Fibroblast of skin of left quadriceps (primary cell): ENCODE measurements at places on chromosomes 5 and 9.

DNA sequence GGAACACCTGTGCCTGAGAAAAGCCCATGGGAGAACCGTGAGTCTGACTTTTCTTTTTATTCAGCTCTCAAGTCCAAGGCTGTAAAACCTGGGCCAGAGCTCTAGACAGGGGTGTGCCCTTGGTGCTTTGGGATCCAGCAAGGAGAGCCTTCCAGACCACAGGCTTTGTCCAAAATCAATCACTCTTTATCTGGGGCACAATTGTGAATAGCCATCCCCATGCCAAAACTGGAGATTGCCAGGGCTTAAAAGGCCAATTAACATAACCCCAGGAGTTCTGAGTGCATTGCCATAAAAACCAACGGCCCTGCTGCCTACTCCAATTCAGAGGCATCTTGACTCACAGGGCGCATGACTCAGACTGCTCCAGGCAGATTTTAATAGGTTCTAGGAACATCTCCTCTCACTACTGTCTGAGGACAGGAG, 391.8 kb downstream of the ARHGEF28 start:
- no peak for DNase-seq

- no peak for DNase-seq
These were observed 132.8 kb upstream of the RUSC2 start for GRCh38 chr9:35357116-35357515.

- no peak for DNase-seq
These were observed 201.7 kb upstream of the PANK3 start for GRCh38 chr5:168780888-168781287.

DNA sequence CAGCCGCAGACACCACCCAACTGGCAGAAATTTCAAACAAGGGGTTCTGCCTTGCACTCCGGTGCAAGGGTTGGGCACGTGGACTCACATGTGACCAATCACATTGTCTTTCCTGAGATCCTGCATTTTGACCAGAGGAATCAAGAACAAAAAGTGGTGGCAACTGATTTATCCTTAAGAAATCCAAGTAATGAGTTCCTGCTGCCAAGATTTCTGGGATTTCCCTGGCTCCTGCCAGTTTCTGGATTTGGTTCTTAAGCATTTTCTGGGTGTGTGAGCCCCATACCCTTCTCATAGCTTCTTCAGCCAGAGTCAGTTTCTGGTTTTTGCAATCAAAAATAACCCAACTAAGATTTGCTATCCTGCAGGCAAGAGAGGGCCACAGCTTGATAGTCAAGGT, 17.4 kb upstream of the KCNIP1 start:
- DNase-seq: no peak

DNA sequence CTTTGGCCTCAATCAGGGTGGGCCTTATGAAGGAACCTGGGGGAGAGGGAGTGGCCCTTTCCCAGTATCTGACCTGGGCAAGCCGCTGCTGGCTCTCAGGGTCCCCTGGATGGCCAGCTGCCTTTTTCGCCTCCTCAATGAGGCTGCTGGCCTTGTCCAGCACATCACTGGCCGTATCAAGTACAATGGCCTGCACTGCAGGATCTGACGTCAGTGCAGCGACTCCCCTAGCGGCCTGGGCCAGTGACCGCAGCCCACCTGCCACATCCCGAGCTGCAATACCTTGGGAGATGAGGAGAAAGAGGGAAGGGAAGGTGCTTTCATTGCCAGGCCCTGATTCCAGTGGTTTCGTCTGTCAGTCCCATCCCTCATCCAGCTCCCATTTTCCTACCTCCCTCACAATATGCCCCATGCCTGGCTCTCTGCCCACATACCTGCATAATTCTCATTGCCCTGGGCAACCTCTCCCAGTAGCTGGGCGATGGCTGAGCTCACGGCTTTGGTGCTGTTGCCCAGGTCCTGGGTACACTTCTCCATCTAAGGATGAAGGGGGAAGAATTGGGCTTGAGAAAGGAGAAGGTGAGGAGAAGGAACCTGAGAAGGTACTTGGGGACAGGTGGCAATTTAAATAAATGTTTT, 19.1 kb downstream of the TLN1 start:
- no peak for DNase-seq

DNA sequence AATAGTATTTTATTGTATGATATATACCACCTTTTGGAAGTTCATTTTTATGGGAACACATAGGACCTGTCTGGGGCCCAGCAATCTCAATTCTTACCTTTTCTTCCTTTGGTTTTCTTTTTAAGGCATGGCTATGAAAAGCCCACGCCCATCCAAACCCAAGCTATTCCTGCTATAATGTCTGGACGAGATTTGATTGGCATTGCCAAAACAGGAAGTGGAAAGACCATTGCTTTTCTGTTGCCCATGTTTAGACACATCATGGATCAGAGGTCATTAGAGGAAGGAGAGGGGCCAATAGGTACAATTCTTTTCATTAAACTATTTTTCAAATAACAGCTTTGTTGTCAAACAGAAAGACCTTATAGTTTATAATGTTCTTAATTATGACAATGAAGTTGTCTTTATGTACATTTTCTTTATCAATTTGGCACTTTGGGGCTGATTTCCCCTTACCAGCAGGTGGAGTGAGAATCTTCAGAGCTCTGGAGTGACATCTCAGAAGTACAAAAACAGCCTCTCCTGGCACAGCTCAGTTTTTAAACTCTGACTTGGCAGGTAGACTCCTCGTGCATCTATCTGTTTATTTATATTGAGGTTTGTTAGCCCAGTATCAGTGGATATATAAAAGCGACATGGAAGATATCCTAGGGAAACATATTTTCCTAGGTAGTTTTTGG, 25.8 kb downstream of the DDX46 start:
- DNase-seq: no peak

DNA sequence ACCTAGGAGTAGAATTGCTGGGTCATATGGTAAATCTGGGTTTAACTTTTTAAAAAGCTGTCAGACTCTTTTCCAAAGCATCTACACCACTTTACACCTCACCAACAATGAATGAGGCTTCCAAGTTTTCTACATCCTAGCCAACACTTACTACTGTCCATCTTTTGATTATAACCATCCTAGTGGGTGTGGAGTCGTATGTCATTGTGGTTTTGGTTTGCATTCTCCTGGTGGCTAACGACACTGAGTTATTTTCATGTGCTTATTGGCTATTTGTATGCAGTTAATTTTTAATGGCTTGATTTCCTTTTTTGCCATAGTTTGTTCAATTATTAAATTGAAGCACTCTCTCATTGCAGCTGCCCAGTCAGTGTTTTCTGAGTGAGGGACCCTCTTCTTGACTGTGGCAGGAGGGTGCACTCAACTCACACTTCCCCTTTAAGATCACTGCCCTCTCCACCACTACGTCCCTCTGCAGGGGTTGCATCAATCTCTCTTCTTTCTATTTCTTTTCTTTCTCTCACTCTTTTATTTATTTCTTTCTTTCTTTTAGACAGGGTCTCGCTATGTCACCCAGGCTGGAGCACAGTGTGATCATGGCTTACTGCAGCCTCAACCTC, 182.3 kb downstream of the C9orf152 start:
- DNase-seq: no peak

GRCh38 chr5:164007064-164007463, 501.6 kb downstream of the MAT2B start:
- no peak for DNase-seq

- no peak for DNase-seq
These were observed 3.5 kb upstream of the AIF1L start for GRCh38 chr9:131092548-131093440.

DNA sequence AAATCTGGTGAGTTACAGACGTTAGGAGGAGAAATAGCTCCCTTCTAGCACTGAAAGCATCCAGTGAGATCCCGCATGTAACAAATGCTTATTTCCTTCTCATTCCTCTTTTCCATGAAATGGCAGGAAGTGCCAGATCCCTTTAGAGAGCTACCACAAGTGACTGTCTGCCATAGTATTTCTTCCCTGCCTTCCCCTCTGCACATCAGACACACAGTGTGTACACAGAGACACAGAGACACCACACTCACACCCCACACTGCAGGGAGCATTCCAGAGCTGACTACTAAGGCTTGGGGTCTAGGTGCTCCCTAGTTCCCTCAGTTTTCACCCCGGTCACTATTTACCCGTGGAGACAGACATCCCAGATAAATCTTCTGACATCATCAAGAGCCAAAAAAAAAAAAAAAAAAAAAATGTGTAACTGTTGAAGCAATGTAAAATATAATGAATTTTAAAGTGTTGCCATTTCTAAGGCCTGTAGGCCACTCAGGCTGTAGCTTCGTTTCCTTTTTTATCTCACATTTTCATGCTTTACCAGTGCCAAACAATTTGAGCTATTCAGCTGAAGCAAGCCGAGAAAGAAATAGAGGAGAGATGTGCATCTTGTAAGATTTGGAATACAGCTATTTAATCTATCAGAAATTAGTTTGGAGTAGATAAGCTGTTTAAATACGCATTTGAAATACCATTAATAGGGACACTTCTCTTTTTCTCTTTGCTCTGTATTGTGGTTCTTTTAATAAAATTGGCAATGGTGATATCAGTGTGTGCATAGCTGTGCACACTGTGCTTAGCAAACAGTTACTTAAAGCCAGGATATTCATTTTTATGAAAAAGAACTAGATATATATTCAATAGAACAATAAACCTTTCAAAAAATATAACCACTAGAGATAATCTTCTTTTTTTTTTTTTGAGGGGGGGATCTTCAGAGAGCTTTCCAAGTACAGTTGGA, 405.5 kb downstream of the PDE4D start:
- no peak for DNase-seq

DNA sequence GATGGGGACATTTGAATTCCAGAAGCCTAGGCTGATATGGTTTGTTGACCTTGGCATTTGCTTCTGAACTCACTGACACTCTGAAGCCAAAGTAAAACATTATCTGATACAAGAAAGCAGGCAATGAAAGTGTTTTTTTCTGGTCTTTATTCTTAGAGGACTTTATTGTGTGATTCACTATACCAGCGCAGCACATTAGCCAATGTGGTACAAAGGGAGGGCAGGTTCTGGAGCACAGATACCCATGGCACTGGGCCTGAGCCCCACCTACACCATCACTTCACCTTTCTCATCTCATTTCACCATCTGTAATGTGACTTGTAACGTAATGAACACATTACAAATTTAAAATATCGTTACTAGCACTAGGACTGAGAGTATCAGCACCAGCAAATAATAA, 89.7 kb upstream of the ZNF366 start:
- no peak for DNase-seq

- peak; percentile 23 for DNase-seq
These were observed 7.6 kb downstream of the TTC16 start for GRCh38 chr9:127723444-127723843.

DNA sequence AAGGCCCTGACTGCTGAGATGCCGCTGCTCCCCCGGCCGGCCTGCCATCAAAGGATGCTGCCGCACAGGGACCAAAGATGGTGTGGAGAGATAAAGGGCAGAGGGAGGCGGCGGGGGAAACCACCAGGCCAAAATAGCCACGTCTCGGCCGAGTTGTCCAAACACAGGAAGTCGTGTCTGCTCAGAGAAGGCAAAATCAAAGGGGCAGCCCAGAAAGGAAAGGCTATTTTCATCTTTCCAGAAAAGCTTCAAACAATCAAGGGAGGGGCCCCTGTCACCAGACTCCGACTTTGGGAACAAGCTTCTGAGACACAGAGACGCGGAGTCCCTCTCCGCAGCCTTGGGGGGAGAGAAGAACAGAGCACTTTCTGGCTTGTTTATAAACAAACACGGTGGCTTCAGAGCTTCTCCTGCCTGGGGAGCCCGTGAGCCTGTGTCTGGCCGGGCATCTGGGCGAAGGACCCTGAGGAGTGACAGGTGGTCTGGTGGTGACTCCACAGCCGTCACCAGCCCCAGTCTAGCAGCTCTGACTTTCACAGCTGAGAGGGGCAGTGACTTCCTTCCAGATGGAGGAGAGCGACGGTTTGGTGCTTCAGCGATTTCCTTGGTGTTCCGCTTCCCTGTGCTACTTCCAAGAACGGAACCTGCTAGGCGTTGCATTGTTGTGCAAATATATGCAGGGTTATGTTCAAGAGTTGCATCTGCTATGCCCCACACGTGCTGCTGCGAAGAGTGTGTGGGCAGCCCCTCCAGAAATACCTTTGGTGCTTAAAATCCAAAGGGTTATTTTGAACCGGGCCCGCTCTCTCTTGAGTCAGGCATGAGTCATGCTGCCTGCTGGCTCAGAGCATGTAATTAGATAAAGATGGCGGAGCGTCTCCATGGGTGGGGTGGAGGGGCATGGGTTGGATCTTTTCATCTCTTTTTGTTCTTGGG, 24.0 kb downstream of the ADAMTSL2 start:
- DNase-seq: peak; percentile 75

DNA sequence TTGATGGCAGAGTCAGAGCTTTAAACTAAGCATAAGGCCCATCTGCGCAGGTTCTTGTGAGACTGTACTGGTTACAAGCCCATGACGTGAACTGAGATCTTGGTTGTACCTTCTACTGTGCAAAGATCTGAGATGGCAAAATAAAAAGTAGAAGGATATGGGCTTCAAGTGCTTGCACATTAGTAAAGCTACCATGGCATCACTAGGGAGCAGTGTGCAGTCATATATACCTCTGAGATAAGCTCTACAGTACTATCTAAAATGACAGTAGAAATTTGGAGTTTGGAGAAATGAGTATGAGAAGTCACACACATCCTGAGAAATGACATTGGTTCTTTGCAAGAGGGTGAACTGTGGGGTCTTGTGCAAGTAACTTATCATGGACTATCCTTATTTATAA, 408.2 kb upstream of the PRR16 start:
- peak; percentile 28 for DNase-seq

- no peak for DNase-seq
These were observed 435.9 kb downstream of the DNAH5 start for GRCh38 chr5:13508559-13508958.

GRCh38 chr5:125451622-125452021, 705.2 kb upstream of the ZNF608 start:
- no peak for DNase-seq

GRCh38 chr5:58056546-58056945, 403.3 kb downstream of the PLK2 start:
- DNase-seq: peak; percentile 31

GRCh38 chr5:96177303-96177869, 215.7 kb upstream of the ELL2 start:
- DNase-seq: peak; percentile 68

GRCh38 chr9:35981699-35982098, 23.7 kb upstream of the OR2S2 start:
- no peak for DNase-seq

DNA sequence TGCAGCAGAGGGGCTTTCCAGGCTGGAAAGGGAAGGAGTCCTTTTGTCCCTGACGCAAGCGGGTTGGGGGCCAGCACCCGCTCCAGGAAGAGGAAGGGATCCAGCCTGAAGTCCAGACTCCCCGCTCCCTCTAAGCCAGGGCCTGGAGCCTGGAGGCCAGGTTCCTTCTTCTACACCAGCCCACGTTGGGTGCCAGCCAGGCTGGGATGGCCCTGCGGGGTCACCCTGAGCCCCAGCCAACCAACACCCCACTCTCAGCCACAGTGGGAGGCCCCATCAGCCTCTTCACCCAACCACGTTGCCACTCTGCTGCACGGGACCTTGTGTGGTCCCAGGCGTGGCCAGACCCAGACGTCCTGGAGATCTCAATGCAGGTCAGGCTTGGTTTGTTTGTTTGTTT, 970 bp upstream of the FUT7 start:
- DNase-seq: no peak

- no peak for DNase-seq
These were observed 80.9 kb downstream of the EBF1 start for GRCh38 chr5:159018855-159019254.

GRCh38 chr9:92494856-92495255, 12.6 kb upstream of the ASPN start:
- DNase-seq: peak; percentile 17
